NCI-H460 (cell line): ENCODE measurements at places on chromosomes 12 and 14.

DNA sequence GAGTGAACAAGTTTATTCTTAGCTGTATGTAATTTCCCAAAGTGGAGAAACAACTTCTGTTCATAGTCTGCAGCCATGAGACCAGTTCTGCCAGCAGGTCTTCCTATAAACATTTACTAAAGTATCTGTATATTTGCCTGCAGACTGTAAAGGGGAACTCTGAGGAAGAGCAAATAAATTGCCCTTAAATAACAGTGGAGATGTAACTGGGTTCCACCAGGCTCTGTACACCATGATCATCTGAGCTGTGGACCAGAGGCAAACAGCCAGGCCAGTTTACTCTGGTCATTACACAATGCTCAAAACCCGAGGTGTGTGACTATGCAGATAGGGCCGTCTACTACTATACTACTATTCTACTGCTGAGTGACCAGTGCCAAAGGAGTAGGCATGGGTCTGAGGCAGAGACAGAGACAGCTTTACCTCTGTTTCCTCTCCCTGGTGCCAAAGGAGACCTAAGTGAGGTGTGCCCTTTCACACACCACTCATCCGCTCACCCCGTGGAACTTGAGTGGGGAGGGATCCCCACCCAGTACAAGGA, 21.1 kb upstream of the CERS5 start:
- no peak for DNase-seq

- no peak for DNase-seq
Measured at GRCh38 chr12:79614730-79615129, 76.0 kb downstream of the PAWR start.

- DNase-seq, result no peak
Measured at GRCh38 chr12:19932413-19932812, 435.9 kb upstream of the PDE3A start.

- DNase-seq, result no peak
Measured at GRCh38 chr14:102601378-102601925, 9.0 kb downstream of the RCOR1 start.

DNA sequence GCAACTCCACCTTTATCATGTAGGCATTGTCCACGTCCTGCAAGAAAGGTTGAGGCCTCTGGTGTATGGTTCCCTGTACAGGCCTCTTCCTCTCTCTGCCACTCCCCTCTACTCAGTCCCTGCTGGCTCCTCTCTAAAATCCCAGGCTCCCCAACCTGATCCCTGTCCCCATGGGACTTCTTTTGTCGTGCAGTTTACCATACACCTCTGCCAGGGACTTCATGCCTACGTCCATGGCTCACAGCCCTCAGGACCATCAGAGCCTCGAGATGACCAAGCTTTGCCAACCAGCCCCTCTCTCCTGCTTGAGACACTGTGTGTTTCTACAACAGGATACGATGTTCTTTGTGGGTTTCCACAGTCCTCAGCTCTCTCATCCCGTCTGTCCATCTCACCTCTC, 2.9 kb downstream of the KRT2 start:
- no peak for DNase-seq

DNA sequence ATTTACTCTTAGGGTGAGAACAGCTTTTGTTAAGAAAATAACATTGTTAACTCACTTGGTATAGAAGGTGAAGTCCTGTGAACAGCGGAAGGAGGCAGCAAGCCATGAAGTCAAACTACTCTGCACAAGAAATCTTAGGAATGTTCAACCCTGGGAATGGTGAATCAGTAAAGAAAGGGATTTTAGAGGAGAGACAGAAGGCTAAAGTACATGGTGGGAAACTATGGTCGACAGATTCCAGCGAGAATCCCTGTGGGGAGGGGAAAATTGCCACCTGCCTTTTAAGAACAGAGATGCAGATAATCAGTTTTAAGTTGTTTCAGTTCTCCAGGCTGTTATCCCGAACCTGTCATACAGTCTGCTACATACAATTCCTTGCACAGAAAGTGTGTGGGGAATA, 63.2 kb upstream of the PTPRR start:
- DNase-seq, result no peak

GRCh38 chr14:71321574-71322315, 414.5 kb downstream of the PCNX1 start:
- DNase-seq, result no peak

- peak; percentile 90 for DNase-seq
Measured at GRCh38 chr14:69153152-69153872, 393 bp upstream of the DCAF5 start.

- no peak for DNase-seq
Measured at GRCh38 chr14:72541546-72541945, 352.4 kb downstream of the DPF3 start.

- DNase-seq, result no peak
Measured at GRCh38 chr14:81989211-81989610, 455.6 kb upstream of the SEL1L start.

- no peak for DNase-seq
Measured at GRCh38 chr14:75979648-75980565, 1.9 kb downstream of the TGFB3 start.

DNA sequence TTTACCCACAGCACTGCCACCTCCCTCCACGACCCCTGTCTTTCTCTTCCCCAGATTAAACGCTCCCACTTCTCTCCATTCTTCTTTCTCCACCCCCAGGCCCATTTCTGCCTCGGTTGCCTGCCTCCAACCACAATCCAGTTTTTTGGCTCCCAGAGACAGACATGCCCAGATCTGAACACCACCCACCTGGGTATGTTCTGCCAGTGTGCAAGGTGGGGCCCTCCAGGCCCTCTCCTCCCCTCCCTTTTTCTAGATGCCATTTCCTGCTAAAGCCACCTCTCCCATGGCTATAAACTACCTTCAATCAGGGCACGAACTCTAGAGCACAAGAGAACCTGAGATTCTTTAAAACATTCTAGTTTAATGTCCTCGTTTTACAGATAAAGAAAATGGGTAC, 63.3 kb downstream of the IRF2BPL start:
- DNase-seq, result no peak

- no peak for DNase-seq
Measured at GRCh38 chr12:114932806-114933205, 248.8 kb upstream of the TBX3 start.

- DNase-seq, result no peak
Measured at GRCh38 chr14:88621100-88621499, 58.3 kb downstream of the ZC3H14 start.

DNA sequence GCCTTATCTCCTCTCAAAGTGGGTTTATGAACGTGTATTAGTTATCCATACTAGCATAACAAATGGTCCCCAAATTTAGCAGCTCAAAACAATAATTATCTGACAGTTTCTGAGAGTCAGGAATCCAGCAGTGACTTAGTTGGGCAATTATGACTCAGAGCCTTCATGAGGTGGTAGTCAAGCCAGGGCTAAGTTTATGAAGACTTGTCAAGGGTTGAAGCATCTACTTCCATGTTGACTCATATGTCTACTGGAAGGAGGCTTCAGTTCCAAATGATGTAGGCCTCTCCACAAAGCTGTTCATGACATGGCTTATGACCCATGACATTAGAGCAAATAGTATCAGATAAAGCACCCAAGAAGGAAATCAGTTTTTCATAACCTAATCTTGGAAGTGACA, 73.2 kb downstream of the IPO8 start:
- no peak for DNase-seq

DNA sequence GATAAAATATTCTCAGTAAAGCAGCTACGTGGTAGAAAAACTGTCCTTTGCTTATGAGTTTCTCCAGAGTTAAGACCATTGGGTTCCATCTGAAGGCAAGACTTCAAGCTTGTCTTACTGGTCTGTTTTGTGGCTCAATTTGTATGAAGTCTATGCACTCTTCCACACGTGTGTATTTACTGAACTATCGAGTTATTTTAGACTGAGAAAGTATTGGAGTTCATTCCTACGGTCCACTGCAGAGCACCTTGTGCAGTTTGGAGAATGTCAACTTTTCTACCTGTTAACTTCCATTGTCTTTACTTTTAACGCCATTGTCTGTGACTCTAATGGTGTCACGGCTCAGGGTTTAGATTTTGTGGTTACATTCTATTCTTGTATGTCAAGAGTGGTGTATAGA, 3.7 kb downstream of the HIF1A start:
- DNase-seq, result no peak
